ENCODE measurements at places on chromosomes 3 and 15. TPM values are rescaled to one million over a fixed set of nuclear protein-coding genes. Genes with fewer than 3 reads are reported as not detected.

- no peak for DNase-seq
These were observed 48.9 kb downstream of the SSUH2 start for GRCh38 chr3:8595695-8596115.

- DNase-seq: no peak
These were observed 269.7 kb upstream of the ATP10A start for GRCh38 chr15:26132811-26133210.

DNA sequence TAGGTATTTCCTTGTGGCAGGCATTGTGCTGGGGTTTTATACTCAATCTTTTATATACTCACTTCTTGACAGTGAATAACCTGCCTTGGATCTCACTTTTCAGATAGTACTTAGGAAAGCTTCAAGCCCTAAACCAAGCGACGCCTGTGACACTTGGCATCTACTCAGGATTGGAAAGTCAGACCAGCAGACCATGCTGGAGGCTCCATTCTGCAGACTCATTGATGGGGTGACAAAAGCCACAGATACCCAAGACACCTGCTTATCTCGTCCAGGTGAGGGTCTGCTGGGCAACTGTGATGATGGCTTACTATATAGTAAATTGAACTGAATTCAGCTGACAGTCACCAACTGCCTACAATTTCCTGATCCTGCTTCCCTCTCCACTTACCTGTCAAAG, 79.4 kb upstream of the MRPS22 start:
- no peak for DNase-seq

GRCh38 chr15:66275352-66275751, 18.0 kb upstream of the DIS3L start:
- DNase-seq: no peak

Gene MYLK
- 10.8 TPM for total RNA-seq

DNA sequence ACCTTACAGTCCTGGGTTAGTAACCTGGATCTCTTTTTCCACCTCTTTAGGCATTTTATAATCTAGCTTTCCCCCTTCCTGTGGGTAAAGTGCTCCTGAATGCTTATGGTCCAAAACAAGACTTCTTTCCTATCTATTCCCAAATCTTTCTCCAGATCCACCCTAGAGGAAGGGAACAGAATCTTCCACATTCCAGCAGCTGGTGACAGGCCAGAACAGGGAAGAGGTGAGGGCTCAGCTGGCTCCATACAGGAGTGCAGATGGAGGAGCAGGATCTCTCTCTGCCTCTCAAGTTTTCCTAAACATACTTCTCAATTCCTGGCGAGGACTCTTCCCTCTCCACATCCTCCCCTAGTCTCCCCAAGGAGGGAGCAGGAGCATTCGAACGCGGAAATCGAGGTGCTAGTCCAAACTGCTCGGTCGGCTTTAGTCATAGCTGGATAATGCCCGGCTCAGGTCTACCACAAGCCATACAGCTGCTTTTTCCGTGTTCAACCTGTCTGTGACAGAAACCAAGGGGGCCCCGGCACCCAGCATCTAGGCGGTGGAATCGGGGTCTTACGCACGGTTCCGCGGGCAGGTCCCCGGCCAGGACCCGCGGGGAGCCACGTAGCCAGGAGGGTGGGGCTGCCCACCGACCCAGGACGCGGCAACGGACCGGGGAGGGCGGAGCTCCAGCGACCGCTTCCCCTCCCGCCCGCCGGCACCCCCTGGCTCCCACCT, 4.0 kb downstream of the RASSF1 start:
- no peak for DNase-seq

- no peak for DNase-seq
These were observed 296.8 kb downstream of the RORA start for GRCh38 chr15:60932051-60932915.

DNA sequence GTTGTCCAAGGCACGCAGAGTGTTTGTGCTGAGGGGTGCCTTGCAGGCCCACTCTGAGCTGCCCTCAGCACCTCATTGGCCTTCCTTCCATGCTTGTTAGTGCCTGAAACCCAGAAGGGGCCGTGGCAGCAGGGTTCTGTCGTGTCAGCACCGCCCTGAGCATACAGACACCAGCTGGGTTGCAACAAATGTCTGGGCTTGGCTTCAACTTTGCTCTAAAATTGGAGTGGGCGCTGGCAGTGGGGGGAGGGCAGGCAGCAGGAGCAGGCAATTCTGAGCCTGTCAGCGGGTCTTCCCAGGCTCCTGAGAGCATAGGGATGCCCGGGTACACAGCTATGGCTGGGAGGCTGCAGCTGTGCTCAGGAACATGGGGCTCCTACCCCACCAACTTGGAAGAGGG, 464.3 kb downstream of the EPHA3 start:
- DNase-seq: no peak

- DNase-seq: no peak
These were observed 25.8 kb downstream of the KLHL6 start for GRCh38 chr3:183529717-183530116.

GRCh38 chr15:78943692-78944091, 1.2 kb downstream of the CTSH start:
- no peak for DNase-seq

DNA sequence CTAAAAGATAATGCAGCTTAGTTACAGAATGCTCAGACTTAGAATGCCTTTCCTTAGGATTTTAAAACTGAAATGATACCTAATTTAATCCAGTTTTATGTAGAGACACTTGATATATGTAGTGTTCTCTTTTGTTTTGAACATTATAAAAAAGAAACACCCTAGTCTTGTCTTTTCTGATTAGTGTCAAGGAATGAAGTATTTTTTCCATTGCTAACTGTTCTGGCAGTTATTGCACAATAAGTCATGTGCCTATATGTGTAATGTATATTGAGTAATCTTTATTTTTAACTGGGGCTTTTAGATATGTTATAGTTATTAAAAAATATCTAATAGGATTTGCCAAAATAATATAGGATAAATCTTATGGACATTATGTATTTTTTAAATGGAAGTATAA, 4.5 kb downstream of the ARL8B start:
- no peak for DNase-seq

GRCh38 chr15:45662375-45662774, 27.5 kb downstream of the SQOR start:
- DNase-seq: peak; percentile 60

Gene GOLGA8T
- 1.0 TPM for total RNA-seq

DNA sequence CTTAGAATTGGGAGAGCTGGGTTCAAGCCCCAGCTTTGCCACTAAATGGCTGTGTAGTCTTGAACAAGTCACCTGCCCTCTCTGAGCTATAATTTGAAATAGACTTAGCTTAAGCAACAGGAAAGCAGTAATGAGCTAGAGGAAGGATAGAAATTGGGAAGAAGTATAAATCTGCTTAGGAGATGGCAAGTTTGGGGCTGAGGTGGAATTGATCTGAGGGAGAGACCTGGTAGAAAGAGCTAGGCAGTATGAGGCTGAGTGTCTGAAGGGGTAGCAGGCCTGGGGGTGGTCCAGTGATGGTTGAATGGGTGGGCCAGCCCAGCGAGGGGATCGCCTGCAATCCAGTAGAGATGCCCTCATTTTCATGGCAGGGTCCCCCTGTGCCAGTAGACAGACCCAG, 22.9 kb downstream of the LPP start:
- no peak for DNase-seq

Gene C15orf62
- total RNA-seq: 0.72 TPM

GRCh38 chr15:68415061-68415460, 16.9 kb downstream of the ITGA11 start:
- DNase-seq: no peak

DNA sequence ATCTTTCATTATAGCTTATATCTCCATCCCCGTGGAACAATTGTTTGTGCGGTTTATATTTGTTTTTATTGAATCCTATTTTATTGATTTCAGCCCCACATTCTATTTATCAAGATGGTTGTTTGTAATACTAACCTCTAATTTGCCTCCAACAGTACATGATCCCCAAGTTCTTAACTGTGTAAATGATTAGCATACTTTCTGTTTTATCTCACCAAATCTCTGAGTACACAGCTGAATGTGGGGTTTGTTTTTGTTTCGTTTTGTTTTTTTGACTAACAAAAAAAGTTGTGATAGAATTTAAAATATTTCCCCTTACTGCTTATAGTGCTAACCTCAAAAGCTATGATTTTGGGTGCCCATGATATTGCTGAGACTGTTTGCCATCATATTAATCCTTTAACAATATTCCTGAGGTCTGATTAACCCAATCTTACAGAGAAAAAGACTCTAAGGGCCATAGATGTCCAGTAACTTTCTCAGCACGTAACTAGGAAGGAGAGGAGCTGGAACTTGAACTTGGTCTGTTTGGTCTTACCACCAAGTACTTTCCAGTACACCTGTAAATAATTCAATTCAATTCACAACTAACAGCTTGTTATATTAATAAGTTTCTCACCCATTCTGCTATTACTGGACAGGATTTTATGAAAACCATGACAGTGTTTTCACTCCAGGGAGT, 789.8 kb downstream of the TUSC7 start:
- DNase-seq: no peak

Gene IMP3
- 107 TPM for total RNA-seq

DNA sequence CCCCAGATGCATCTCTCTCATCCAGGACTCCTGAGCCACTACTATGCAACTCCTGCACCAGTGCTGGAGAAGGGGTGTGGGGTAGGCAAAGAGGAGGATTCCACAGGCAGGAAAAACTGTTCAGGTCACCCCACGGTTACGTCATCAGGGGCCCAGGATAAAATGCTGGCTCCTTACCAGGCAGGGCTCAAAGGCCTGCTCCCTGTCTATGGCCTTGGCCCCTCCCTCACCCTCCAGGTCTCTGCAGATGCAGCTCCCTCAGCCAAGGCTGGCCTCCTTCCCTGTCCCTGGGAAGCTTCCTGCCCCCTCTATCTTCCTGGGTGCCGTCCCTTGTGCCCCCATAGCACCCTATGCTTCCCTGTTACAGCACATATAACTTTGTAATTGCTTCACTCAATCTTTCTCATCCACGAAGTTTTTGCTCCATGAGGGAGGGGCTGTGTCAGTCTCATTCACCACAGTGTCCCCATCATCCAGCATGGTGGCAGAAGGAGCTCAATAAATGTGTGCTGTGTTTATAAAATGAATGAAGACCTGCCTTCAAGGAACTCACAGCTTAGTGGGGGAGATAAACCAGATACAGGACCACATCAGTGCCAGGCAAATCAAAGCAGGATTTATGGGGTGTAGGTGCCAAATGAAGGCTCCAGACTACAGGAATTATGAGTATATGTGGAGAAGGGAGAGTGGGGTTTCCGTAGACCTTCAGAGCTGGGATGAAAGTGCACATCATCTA, 18.6 kb downstream of the KBTBD13 start:
- DNase-seq: no peak

DNA sequence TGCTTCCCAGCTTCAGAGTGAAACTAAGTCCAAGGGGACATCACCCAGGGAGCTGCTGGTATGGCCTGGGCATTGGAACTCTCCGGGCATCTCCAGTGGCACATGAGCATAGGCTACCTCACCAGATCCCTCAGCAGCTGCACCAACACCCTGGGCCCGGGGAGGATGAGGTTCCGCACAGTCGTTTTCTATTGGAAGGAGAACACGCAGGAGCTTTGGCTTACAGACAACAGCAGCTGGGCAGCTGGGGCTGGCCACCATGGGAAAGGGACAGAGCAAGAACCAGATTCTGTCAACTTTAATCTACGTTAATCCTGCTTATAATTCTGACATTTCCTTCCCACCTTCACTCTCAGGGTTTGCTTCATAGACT, 65.5 kb downstream of the MYO1E start:
- no peak for DNase-seq

All from WTC11 (cell line).